ENCODE measurements at places on chromosomes 3 and 15. TPM values are rescaled to one million over a fixed set of nuclear protein-coding genes. Genes with fewer than 3 reads are reported as not detected.

Gene TRIM71
- total RNA-seq = not detected

Gene P2RY14
- 8.5 TPM for total RNA-seq

Gene CCDC39
- 0.32 TPM for total RNA-seq

Gene FGD5
- 28.2 TPM for total RNA-seq

Gene OXSR1
- 29.0 TPM for total RNA-seq

Gene GPD1L
- 58.3 TPM for total RNA-seq

Gene ACP3
- 6.9 TPM for total RNA-seq

Gene LRRC15
- 0.48 TPM for total RNA-seq

Gene CADM2
- 7.4 TPM for total RNA-seq

Gene PLSCR2
- total RNA-seq = 0.73 TPM

Gene SLC9A9
- 17.3 TPM for total RNA-seq

Gene FSD2
- total RNA-seq = under 0.01 TPM

Gene WNT5A
- total RNA-seq = 54.7 TPM

DNA sequence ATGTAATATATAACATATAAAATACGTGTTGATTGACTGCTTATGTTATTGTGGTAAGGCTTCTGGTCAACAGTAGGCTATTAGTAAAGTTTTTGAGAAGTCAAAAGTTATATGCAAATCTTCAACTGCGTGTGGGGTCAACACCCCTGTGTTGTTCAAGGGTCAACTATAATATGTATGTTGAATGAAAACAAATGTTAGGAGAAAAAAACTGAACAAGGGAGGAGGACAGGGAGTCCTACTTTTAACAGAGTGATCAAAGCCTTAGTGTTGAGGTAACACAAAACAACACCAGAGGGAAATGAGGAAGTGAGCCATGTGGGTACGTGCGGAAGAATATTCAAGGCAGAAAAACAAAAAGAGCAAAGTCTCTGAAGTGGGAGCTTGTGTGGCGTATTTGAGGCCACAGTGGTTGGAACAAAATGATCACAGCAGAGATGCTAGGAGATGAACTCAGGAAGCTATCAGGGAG lies 62.5 kb downstream of the SFMBT1 start:
- DNase-seq = no peak

DNA sequence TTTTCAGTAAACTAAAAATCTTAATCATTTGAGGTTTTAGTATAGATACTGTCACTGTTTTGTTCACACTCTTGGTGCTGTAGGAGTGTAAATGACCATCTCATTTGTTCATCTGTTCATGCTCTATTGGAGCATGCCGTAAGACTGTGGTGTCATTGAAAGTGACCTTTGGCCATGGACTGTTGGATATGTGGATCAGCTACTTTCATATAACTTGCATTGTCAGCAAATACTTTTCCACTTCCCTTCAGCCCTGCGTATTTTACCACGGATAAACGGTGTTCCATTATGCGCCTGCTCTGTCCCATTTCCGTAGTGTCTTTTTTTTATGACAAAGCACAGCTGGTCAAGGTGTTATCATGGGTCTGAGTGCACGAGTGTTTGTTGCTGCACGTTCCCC lies 32.6 kb upstream of the SENP5 start:
- DNase-seq = no peak

DNA sequence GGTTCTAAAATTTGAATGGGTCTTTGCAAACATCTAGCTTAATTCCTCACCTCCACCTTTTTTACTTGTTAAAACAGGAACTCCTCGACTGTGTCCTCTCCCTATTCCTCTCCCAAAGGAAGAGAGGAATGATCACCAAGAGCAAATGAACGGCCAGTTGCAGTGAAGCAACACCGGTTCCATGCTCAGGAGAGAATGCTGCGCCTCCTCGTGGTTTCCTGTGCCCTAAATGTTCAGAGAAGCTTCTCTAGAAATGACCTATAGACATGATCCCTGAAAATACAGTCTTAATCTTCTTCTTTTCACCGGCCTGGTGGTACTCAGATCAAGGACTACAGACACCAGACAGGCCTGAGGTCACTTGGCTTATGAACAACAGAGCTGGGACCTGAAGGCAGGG lies 65.1 kb upstream of the GUCA1C start:
- DNase-seq = no peak

DNA sequence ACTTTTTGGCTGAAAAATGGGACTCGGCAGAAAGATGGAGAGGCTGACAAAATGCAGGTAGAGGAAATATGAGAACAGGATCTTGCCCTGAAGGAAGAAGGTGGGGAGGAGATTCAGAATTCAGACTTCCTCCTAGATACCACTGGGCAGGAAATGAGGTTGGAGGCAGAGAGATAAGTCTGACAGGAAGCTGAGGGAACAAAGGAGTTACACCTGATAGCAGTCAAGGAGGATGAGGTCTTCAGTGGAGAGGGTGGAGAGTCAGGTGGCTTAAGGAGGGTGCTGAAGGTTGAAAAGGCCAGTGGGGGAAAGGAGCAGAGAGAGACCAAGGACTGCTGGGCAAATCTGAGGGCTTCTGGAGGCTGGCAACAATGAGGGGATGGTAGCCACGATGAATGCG lies 56.8 kb downstream of the CCR4 start:
- DNase-seq = no peak

DNA sequence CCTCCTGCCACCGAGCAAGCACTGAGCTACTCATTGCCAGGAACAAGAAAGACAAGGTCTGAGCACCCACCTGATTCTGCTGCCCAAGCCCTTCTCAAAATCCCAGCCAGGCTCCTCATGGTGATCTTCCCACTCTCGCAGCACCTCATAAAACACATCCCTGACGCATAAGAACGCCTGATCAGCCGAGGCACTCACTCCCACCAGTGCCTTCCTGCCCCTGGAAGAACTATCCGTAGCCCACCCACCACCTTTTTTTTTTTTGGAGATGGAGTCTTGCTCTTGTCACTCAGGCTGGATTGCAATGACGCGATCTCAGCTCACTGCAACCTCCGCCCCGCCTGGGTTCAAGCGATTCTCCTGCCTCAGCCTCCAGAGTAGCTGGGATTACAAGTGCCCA lies 3.9 kb downstream of the CDAN1 start:
- no peak for DNase-seq

DNA sequence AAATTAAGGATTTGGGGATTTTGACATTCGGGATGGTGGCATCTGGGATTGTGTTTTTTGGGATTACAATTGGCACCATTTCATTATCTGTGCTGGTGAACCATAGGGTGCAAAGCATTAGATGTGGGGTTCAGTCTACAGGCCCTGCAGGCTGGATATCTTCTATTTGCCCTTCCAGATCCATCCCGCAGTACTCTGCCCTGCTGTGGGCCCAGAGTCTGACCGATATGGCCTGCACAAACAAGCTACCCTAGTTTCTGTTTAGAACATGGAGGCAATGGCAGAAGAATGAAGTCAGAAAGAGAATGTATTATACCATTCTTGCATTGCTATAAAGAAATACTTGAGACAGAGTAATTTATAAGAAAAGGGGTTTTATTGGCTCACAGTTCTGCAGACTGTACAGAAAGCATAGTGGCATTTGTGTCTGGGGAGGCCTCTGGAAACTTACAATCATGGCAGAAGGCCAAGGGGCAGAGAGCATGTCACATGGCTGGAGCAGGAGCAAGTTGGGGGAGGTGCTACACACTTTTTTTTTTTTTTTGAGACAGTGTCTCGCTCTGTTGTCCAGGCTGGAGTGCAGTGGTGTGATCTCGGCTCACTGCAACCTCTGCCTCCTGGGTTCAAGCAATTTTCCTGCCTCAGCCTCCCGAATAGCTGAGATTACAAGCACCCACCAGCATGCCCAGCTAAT lies 93.7 kb downstream of the NCEH1 start:
- no peak for DNase-seq

DNA sequence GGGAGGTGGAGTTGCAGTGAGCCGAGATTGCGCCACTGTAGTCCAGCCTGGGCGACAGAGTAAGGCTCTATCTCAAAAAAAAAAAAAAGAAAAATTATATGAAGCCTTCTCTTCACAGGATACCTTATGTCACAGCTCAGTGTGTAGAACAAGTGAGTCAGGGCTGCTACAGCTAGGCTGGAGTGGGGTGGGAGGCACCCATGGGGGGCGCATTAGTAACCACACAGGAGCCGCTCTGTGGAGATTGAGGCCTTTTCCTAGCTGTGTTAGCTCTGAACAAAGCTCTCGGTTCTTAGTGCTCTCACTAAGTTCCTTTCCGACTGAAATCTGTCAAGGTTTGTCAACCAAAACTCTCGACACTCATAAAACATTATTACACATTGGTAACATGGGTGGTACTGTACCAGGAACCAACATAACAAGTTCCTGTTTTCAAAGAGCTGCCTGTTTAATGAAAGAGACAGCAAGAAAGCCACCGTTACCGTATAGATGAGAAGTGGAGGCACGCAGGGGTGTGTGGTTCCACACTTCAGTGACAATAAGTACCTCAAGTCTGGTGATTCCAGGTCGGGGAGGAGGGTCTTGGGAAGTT lies 4.5 kb downstream of the LRRC31 start:
- no peak for DNase-seq

DNA sequence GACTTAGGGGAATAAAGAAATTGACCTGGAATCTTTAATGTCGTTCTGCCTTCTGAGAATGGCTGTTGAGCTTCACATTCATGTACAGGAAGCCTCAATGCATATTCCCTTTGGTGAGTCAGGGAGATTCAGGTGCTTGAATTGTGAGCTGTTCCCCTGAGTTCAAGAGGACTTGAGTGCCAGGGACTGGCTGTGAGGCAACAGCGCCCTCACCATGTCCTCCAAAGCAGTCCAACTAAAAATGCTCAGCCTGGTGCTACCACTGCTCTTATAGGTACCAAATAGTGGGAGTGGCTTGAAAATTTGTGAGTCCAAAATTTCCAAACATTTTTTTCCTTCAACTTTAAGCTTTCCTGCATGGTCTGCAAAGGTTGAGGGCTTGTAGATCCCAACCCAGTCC lies 54.1 kb downstream of the LEO1 start:
- no peak for DNase-seq

GRCh38 chr15:99421172-99421656 lies 144.6 kb upstream of the MEF2A start:
- DNase-seq = no peak

GRCh38 chr3:50453907-50454306 lies 49.5 kb downstream of the CACNA2D2 start:
- no peak for DNase-seq

DNA sequence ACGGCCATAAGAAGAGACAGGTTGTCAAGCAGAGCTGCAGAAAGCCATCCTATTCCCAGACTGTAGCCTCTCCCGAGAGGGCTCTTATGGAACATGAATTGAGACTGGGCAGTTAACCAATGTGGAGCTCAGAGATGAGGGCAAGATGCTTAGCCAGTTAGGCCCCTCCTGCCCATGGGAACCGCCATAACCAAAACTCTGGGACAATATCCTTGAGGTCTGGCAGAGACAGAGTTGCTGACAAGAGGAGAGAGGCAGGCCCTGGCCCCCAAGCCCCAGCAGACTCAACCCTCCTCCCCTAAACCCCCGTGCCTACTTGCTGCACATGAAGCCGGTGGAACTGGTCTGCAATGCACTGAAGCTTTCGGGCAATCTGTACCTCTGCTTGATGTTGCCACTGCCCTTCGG lies 4.8 kb downstream of the BMF start:
- no peak for DNase-seq

DNA sequence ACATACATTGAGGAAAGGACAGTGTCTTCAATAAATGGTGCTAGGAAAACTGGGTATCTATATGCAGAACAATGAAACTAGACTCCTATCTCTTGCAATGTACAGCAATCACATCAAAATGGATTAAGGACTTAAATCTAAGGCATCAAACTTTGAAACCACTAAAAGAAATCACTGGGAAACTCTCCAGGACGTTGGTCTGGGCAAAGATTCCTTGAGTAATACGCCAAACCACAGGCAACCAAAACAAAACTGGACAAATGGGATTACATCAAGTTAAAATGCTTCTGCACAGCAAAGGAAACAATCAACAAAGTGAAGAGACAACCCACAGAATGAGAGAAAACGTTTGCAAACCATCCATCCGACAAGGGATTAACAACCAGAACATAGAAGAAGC lies 14.5 kb downstream of the LAMP3 start:
- no peak for DNase-seq

GRCh38 chr15:78129077-78129750 lies 2.0 kb downstream of the CIB2 start:
- no peak for DNase-seq

- DNase-seq = no peak
Measured at GRCh38 chr3:122314228-122314876, 10.7 kb upstream of the CSTA start.

DNA sequence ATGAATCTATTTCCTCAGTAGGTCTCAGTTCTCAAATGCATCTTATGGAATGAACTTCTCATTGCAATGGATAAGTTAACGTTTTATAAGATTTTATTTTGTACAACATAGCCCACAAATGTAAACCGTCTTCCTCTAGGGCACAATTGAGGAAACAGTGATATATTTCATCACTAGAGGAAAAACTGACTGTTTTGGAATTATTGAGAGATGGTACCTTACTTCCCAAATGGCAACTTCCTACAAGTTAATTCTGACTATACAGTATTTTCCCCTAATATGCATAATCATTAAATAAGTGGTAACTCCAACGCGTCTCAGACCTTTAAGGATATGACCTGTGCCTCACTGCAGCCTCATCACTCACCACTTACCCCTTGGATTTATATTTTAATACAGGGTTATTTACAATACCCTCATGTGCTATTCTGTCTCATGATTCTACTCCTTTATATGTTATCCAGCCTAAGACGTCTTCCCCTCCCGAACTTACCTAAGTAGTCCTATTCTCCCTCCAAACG lies 13.3 kb downstream of the GABPB1 start:
- DNase-seq = no peak

GRCh38 chr15:69727121-69727924 lies 274.7 kb downstream of the RPLP1 start:
- no peak for DNase-seq

GRCh38 chr15:69843276-69843899 lies 254.3 kb downstream of the TLE3 start:
- no peak for DNase-seq

- no peak for DNase-seq
Measured at GRCh38 chr3:180534828-180535227, 67.1 kb upstream of the TTC14 start.

DNA sequence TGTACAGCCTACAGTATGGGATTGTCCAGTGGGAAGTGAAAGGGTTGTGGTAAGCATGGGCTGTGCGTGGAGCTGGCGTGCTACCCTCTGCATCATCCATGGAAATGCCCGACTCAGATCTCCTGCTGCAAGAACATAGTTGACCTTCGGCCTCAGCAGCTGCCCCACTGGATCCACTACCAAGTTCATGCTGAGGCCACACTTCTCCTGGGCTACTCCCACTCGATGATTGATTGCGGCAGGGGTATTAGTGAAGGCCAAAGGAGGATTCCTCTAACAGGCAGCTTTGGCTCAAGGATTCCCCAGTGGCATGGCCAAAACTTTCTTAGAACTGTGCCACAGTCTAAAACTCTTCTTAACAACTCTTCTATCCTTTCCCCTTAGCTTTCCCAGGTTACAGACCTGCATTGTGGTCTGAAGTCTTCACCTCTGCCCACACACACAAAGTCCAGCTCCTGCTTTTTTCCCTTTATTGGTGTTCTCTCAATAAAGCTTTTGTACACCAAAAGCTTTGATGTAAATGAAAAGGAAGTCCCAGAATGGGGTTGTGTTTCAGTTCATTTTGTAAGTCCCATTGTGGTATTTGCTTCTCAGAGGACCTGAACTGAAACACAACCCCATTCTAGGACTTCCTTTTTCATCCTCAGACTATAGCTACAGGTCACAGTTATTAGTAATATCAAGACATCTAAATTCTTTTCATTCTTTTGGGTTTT lies 4.9 kb upstream of the TBC1D5 start:
- DNase-seq = no peak

GRCh38 chr15:39834256-39834655 lies 51.6 kb upstream of the FSIP1 start:
- no peak for DNase-seq

Data from breast epithelium (tissue), 4 donors.